ENCODE measurements at places on chromosomes 5 and 9. TPM values are rescaled to one million over a fixed set of nuclear protein-coding genes. Genes with fewer than 3 reads are reported as not detected.

GRCh38 chr5:937151-937924, 44.7 kb downstream of the TRIP13 start:
- DNase-seq: no peak

DNA sequence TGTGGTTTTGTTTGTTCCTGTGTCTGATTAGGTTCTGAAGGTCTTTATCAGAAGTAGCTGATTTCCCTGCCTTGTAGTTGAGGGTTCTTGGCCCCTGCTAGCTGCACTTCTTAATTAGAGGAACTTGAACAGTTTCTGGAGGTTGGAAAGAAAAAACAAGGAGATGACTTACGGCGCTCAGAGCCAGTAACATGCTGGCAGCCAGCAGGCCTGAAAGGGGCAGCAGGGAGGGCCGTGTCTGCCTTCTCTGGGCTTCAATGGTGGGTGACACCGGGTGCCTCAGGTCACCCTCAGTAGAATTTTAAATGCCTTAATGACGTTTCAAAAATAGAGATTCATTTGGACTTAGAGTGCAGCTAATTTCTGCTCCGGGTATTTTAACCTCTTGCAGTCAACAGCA, 15.8 kb downstream of the UBE2QL1 start:
- no peak for DNase-seq

The PLPPR1 gene
- total RNA-seq: 1.1 TPM

- no peak for DNase-seq
These were observed at the start of gene PNPLA7 for GRCh38 chr9:137550231-137550621. PNPLA7 (minus strand) TSS chr9:137550402; CDS start chr9:137550197, 205 bp downstream.

GRCh38 chr5:81854915-81855314, 104.0 kb upstream of the SSBP2 start:
- DNase-seq: no peak

GRCh38 chr9:90813523-90813922, 11.9 kb downstream of the SYK start:
- DNase-seq: no peak

DNA sequence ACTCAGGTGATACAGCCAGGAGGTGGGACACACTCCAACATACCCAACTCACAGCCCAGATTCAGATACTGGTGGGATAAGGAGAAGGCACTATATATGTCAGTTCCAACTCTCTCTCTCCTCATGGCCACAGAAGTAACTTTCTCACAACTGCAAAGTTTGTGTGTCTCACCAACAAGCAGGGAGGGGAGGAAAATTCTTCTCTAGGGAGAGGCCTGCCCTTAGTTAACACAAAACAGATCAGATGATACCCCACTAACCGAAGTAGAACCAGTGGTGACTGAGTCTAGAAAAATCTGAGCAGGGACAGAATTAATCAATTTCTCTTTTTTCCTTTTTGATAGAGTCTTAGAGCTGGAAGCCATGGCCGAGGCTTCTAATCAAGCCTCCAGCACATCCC, 133.1 kb downstream of the ADAMTS12 start:
- DNase-seq: no peak

- no peak for DNase-seq
These were observed 129.9 kb upstream of the RPS23 start for GRCh38 chr5:82408033-82408432.

The PRR16 gene
- 1.2 TPM for total RNA-seq

DNA sequence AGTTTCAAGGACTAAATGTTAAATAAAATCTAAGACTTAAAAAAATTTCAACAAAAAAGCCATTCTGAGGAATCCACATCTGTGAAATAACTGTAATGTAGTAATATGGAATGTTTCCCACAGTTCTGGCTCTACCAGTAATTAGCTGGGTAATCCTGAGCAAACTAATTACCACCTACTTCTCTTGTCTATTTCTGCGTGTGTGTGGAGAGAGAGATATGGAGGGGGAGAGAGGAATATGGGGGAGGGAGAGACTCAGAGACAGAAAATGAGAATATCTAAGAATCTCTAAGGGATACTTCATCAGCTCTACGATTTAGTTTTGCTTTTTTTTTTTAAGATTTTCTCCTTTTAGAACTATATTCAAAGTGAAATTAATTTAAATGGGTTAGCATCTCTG, 28.0 kb downstream of the TBCA start:
- no peak for DNase-seq

GRCh38 chr9:118568704-118569103, 800.5 kb downstream of the BRINP1 start:
- no peak for DNase-seq

GRCh38 chr5:60585618-60586017, 114.3 kb downstream of the DEPDC1B start:
- DNase-seq: no peak

The LCN12 gene
- total RNA-seq: not detected

- no peak for DNase-seq
These were observed 32.0 kb upstream of the SPTLC1 start for GRCh38 chr9:92147030-92147851.

GRCh38 chr5:11396917-11397316, 507.3 kb downstream of the CTNND2 start:
- no peak for DNase-seq

DNA sequence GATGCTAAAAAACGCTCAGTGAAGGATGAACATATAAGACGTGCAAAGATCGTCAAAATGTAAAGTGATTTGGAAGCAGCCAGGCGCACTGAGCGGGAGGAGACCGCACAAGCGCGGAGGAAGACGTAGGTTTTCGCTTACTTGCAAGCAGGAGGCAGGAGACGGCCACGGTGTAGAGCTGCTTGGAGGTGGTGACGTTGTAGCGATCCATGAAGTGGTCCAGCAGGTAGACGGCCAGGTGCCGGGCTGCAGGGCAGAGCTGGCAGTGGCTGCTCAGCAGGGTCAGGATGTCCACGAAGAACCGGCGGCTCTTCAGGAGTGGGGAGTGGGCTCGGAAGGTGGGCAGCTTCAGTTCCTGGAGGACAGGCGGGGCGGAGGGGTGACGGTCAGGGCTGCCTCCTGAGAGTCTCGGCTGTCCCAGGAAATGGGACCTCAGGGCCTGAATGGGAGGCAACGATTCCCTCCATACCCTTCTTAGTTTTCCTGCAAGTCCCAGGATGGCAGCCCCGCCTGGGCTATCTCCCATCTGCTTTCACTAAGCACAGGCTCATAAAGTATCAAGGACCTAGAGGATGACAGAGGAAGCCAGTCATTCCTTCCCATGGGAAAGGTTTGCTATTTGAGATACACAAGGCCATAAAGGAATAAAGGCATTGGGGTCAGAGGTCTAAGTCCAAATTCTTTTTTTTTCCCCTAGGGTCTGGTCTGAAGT, 31.8 kb downstream of the CCNJL start:
- DNase-seq: no peak

The SPAG8 gene
- total RNA-seq: 0.53 TPM

- DNase-seq: no peak
These were observed 8.2 kb upstream of the TYRP1 start for GRCh38 chr9:12684974-12685373.

DNA sequence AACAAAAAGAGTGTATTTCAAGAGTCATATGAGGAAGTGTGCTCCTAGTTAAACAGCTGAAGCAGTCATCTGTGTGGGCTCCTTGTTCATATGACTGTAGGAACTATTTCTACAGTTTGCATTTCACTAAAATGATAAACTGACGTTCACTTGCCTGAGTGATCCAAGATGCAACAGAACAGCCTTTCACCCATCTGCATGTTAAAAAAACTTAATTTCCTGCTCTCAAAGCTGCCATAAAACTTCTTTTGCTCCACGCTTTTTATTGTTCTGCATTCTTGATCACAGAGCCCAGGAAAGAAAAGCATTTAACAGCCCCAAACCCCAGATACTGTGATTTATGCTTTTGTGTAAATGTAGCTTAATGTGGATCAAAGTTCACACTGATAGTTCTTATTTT, 43.9 kb downstream of the ZNF608 start:
- DNase-seq: no peak

DNA sequence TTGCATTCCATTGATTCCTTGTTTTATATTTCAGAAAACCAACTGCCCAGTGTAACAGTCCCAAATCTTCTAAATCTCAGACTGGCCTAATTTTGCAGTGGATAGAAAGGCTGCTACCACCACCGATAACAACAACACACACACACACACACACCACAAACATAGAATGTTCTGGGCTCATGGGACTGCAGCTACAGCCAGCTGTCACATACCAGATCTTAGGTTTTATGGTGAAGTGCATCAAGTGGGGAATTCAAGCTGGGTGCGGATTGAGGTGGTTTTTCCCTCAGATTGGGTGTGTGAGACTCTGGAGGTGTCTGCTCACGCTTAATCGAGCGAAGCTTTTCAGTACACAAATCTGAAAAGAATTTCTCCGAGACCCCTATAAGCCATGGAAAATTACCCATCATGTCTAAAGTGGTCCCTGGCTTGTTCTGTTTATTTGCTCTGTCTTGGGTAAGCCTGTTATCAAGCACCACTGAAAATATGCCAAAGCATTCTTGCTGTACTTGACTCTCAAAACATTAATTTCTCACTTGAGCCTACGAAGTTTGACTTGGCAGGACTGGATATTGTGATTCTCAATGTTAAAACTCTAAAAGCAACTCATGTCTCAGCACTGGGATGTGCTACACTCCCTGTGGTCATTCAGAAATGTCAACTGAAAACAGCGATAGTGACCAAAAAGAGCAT, 71.1 kb downstream of the ALDH7A1 start:
- DNase-seq: no peak

The ERBIN gene
- 41.2 TPM for total RNA-seq

All from glomerular endothelial cell (primary cell).